ENCODE measurements at places on chromosomes 4 and X.
A peak's percentile ranks its signal among the peaks of the same experiment; 100 is the strongest.

- no peak for DNase-seq
Observed at GRCh38 chr4:113553082-113553481, 208.5 kb downstream of the CAMK2D start.

DNA sequence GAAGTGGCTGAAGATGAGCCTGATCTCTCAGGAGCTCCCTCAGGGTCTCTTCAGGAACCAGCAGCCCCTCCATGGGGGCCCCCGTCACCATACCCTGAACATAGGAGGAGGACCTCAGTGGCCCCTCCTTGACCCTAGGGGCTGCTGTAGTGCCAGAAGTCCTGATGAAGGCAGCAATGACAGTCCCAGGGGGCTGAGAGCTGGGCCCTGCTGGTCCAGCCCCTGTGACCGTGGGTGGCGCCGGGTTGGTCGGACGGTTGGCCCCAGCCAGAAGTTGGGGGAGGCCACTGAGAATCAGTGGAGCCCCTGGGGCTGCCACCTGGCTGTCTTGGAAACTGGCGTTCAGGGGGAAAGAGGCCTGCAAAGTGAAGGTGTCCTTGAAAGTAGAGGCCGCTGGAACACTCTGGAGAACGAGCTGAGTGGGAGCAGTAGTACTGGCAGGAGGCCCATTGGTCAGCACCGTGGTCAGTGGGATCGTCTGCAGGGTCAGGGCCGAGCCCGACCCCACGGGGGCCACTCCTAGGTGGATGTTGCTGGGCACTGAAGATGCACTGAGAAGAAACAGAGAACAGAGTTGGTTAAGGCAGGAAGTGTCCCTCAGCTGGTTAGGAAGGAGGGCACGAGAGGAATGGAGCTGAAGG is 43.2 kb downstream of the ELF4 start:
- DNase-seq: no peak

GRCh38 chr4:148443512-148444295 is 1.5 kb upstream of the NR3C2 start:
- peak; percentile 10 for DNase-seq

- no peak for DNase-seq
Observed at GRCh38 chr4:48902266-48902665, 4.3 kb downstream of the OCIAD2 start.

GRCh38 chr4:4585012-4585670 is 43.3 kb upstream of the STX18 start:
- DNase-seq: no peak

GRCh38 chr4:138680989-138681604 is 334.5 kb upstream of the NOCT start:
- DNase-seq: peak; percentile 84

DNA sequence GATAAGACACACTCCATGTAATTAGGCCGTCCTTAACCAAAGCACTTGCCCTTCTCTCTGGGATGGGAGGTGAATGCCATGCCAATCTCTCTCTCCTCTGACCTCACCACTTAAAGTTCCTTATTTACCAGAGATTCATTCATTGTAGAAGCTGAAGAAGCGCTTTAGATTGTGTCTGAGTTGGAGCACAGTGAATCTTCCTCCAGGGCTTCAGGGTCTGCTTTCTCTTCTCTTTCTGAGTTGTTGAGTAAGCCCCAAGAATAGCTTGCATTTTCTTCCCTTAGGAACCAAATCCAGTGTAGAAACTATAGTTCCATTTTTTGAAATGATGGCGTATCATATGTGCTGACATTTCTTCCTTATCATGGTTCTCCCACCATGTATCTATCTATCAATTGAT is 104.5 kb upstream of the MAML3 start:
- no peak for DNase-seq

GRCh38 chr4:39710098-39710896 is 12.4 kb downstream of the UBE2K start:
- DNase-seq: no peak

DNA sequence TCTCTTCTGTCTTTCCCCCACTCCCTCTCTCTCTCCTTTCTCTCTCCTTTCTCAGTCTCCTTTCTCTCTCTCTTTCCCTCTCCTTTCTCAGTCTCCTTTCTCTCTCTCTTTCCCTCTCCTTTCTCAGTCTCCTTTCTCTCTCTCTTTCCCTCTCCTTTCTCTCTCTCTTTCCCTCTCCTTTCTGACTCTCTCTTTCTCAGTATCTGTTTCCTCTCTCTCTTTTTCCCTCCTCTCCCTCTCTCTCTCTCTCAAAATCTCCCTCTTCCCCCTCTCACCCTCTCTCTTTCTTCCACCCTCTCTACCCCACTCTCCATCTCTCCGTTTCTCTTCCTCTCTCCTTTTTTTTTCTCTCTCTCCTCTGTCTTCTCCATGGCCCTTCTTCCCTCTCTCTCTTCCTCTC is 258.8 kb downstream of the ASMT start:
- DNase-seq: no peak

DNA sequence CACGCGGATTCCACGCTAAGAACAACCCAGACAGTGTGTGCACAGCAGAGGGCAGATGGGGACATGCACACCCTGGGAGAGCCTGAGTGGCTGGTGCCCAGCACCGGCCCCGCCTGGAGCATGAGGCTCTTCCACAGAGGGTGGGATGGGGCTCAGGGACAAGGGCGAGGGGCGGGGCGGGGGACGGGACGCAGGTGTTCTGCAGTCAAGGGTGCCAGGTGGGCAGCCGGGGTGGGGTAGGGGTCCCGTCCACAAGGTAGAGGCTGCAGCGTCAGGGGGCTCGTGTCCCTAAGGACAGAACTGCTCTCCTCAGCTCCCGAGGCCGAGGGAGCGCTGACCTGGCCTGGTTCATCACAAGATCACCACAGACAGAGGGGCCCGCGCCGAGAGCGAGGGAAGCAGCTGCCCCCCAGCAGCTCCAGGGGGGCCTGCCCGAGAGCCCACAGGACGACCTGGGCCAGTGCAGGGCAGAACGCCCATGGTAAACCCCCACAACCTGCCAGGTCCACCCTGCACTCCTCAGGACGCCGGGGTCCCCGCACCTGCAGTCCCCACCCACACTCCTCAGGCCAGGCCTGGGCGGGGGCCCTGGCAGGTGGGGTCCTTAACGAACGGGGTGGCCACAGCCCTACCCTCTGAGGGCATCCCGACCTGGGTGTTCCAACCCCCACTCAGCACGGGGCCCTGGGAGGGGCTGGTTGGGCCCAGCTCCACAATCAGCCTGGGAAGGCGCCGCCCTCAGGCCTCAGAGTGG is 26.7 kb downstream of the CTBP1 start:
- DNase-seq: no peak

- DNase-seq: no peak
Observed at GRCh38 chr4:55610381-55610780, 18.3 kb upstream of the PDCL2 start.

GRCh38 chrX:105136786-105137185 is 83.7 kb downstream of the TEX13A start:
- no peak for DNase-seq

DNA sequence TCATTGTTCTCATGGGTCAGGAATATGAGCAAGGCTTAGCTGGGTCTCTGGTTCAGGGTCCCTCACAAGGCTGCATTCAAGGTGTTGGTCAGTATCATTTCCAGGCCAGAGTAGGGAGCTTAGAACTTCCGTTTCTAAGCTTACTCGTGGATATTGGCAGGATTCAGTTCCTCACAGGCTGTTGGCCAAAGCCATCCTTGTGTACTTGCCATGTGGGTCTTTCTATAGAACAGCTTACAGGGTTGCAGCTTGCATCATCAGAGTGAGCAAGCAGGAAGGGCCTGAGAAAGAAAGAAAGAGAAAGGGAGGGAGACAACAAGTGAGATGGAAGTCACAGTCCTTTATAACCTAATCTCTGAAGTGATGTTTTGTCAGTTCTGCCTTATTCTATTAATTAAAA is 5.1 kb upstream of the LIMCH1 start:
- DNase-seq: no peak
